ENCODE measurements at places on chromosomes 3 and 15.

- no peak for DNase-seq
Observed at GRCh38 chr3:100264242-100264641, 3.5 kb downstream of the TBC1D23 start.

- DNase-seq: no peak
Observed at GRCh38 chr15:85607842-85608241, 186.9 kb downstream of the KLHL25 start.

DNA sequence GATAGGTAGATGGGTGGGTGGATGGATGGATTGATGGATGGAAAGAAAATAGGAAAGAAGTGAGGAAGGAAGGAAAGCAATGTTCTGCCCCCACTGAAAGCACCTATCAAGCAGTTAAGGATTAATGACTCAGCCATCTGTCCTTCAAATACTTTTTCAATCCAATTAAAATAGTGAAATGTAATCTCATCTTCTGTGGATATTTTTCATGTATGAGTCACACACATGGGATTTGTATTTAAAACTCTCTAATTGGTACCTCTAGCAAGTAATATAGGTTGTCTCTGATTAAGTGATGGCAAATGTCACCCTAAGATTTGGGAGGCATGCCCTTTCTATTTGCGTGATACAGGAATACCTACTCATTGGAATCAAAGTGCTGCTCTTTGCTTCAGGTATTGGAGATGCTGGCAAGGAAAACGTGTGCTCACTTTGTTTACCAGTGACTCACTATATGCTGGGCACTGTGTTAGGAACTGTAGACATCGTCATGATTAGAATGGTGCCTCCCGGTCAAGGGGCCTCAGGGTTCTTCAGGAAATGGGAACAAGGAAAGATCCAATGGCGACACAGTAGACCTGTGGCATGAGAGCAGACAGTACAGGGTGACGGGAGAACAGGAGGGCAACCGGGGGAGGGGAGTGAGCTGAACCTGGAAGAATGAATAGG is 230.1 kb downstream of the CLSTN2 start:
- DNase-seq: peak; percentile 49

- no peak for DNase-seq
Observed at GRCh38 chr3:168162172-168162571, 66.4 kb upstream of the GOLIM4 start.

GRCh38 chr15:90934256-90934948 is 683 bp upstream of the UNC45A start:
- DNase-seq: peak; percentile 91

DNA sequence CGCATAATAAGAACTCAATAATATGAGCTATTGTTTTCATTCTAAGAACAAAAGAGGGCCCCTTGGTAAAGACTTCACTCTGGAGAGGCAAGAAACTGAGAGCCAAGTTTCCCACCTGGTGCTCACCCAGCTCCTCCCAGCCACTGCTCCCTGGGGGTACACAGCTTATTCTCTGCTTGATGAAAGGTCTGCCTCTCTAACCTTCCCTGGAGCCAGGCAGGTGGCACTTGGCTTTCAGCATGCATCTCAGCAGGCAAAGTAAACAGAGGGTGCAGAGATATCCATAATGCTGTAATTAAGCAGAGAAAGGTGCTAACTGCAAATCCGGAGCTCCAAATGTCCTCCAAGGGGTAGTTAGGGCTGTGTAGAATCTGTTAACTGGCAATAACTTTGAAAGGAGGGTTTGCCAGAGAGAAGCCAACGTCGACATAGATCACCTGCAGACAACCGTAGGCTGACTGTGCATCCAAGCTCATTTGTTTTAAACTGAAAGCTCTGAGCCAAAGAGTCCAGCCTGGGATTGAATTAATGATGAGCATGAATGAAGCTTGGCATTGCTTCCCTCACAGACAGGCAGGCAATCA is 159.6 kb upstream of the PROK2 start:
- no peak for DNase-seq

DNA sequence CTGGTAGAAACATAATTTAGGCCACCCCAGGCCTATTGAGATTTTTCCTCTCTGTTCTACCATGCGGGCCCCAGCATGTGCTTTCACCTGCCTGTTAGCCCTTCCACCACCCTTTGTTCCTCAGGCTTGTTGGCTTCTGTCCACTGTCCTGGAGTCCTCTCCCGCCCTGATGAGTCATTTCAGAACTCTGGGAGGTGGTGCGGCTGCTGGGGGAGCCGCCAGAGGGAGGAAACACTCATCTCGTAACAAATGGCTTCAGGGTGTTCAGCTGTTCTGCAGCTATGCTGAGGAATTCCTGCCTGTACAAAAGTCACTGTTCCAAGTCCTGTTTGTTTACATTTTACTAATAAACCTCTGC is 36.3 kb downstream of the LRTM1 start:
- peak; percentile 88 for DNase-seq

- DNase-seq: no peak
Observed at GRCh38 chr3:154690413-154690812, 260.4 kb upstream of the GPR149 start.

All from DMS53 (cell line).